H54 (cell line): ENCODE measurements at places on chromosomes 6 and 20.

DNA sequence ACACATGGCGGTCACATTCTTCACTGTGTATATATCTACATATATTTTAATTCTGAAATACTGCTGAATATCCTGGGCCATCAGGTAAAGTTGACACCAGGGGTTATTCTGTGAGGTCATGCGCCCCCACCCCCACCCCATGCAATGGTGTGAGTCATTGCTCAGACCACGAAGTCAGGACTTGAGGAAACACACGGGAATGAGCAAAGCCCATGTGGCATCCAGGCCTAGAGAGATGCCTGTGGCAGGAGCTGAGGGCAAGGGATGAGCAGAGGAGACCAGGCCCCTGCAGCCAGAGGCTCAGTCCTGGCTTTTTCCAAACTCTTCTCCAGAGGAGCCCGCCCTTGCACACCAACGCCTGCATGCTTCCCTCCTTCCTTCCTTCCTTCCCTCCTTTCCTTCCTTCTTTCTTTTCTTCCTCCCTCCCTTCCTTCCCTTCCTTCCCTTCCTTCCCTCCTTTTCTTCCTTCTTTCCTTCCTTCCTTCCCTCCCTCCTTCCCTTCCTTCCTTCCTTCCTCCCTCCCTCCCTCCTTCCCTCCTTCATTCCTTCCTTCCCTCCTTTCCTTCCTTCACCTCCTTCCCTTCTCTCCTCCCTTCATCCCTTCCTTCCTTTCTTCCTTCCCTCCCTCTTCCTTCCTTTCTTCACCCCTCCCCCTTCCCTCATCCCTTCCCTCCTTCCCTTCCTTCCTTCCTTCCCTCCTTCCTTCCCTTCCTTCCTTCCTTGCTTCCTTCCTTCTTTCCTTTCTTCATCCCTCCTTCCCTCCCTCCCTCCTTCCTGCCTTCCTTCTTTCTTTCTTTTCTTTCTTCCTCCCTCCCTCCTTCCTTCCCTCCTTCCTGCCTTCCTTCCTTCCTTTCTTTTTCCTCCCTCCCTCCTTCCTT is 72.0 kb upstream of the INSM1 start:
- DNase-seq, result no peak

DNA sequence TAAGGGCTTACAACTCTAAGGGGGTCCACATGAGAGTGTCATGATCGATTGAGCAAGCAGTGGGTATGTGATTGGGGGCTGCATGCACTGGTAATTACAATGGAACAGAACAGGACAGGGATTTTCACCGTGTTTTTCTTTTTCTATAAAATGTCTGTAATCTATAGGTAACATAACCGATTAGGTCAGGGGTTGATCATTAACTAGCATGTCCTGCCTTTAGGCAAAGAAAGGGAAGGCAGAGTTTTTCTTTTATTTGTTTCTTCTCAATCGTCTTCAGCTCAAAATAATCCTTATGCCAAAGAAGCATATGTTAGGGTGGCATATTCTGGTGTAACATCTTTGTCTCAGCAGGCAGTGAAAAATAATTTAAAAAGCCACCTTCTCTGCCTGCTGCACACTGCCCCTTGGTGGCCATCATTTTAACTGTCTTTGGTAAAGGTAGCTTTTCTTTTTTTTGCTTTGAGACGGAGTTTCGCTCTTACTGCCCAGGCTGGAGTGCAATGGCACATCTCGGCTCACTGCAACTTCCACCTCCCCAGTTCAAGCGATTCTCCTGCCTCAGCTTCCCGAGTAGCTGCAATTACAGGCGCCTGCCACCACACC is 9.7 kb upstream of the CEP43 start:
- DNase-seq, result no peak

DNA sequence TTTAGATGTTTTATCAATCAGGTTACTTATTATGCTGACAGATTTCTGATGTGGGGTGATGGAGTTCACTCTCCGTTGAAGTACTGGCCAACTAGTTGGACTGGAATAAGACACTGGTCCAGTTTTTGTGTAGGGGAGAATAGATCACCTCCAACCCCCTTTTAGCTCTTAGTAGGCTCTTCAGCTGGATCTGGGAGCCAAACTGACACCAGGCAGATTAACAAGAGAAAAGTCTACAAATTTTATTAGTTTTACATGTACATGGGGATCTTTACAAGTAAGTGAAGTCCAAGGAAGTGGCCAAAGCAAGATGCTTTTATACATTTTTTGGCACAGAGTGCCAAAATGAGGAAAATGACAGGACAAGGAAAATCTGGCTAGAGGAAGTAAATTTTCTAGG is 107.1 kb downstream of the UBE3D start:
- no peak for DNase-seq

GRCh38 chr20:34111702-34112599 is at the start of gene EIF2S2:
Gene EIF2S2, minus strand, starts transcription at chr20:34112243. Its CDS starts 133 bp downstream, at chr20:34112110.
- DNase-seq, result peak; percentile 95

DNA sequence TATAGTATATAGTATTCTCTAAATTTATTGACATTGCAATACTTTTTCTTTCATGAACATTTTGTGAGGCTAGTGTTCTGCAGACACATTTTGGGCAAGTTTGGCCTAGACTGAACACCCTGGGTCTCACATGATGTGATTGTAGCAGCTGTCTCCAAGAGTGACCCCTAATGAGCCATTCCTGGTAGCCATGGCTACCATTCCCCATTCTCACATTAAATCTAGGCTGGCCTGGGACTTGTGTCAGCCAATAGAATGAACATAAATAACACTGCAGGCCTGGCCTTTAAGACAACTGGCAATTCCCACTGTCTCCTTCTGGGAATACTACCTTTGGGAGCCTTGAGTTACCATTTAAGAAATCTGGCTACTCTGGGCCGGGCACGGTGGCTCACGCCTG is 38.0 kb upstream of the TASP1 start:
- no peak for DNase-seq

DNA sequence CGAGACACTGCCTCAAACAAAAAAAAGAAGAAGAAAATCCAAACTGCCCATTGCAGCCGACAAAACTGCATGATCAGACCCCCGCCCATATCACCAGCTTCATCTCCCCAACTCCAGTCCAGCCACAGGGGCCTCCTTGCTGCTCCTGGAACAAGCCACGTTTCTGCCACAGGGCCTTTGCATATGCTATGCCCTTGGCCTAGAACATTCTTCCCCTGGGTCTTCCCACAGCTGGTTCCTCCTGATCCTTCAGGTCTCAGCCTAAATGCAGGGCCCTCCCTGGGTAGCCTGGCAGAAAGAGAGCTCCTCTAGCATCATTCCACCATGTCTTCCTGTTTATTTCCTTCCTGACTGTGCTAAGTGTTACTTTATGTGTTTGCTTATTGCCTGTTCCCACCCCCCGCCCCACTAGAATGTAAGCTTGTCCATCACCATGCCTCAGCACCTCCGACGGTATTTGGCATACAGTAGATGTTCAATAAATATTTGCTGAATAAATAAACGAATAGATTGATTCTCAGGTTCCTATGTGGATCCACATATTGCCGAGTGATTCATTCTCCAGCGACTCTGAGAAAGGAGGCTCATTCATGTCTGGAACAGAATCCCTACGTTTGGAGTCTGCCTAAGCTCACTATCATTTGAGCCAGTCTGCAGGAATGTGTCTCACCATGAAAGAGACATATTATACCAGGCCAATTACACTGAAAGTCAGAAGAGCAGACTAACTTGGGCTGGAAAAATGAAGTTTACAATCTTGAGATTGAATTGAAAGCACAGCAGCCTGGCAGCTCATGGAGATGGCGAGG is 56.1 kb downstream of the NFATC2 start:
- DNase-seq, result no peak

DNA sequence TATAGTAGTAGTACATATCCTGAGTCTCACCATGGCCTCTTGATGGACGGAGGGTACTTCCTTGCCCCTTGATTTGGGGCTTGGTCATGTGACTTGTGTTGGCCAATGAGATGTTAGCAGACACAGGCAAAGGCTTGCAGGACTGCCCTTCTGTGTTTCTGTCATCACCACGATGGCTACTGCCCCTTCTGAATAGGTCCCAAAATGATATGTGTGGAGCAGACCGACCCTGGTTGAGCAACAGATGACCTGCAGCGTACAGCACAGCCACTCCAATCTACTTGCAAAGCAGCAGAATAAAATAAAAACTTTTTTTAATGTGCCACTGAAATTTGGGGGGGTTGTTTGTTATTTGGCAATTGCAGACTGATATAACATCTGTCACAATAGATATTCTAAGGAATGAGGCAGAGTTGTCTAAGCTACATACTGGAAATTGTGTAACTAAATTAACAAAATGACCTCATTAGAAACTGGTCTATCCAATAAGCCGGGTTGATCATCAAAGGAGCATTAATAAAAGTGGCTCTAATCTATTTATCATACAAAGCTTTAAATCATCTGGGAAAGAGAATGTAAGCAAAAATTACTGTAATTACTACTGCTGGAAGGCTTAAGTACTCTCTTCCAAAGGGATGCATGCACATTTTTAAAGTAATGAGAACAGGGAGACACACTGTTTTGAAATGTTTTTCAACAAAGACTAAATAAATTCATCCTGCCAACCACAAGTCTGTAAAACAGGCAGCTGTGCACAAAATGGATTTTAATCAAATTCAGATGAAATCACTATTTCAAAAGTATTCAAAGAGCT is 209.5 kb downstream of the KIF16B start:
- DNase-seq, result no peak

- DNase-seq, result no peak
Measured at GRCh38 chr20:58765780-58766179, 73.2 kb downstream of the NPEPL1 start.

DNA sequence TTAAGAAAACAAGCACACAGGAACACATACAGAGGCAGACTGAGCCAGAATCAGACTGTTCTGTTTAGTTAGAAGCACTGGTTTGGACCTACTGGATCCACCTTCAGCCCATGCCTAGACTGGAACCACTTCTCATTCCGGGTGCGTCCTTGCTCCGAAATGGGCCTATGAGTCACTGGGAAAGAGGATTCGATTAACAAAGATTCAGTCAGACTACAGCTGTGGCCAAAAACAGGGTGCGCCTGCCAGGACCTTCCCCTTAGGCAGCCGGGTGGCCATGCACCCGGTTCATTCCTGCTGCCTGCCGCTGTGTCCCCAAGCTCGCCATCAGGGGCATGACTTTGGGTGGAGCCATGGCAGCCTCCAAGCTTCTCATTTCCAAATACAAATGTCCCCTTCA is 14.5 kb upstream of the KCNK5 start:
- no peak for DNase-seq

GRCh38 chr6:41028561-41029412 is 10.2 kb downstream of the UNC5CL start:
- DNase-seq, result no peak

GRCh38 chr6:118102401-118102800 is 195.3 kb downstream of the SLC35F1 start:
- no peak for DNase-seq

- DNase-seq, result peak; percentile 91
Measured at GRCh38 chr20:62359491-62360121, 7.5 kb downstream of the LAMA5 start.

GRCh38 chr6:88165087-88165843 is 882 bp downstream of the CNR1 start:
- no peak for DNase-seq

GRCh38 chr6:140434761-140435160 is 1060.3 kb upstream of the CITED2 start:
- no peak for DNase-seq

GRCh38 chr20:13337090-13337784 is 116.2 kb downstream of the ISM1 start:
- no peak for DNase-seq

DNA sequence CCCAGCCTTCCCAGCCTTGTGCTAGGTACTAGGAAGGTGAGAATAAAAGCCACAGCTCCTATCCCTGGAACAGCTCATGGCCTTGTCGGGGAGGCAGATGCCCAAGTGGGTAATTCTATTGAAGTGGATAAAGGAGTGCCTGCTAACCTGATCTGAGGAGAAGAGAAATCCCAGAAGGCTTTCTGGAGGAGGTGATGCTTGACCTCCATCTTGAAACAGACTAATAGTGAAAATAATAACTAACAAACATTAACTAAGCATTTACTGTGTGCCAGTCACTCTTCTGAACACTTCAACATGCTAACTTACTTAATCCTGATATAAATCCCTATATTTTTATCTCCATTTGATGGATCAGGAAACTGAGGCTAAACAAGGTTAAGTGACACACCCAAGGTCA is 493.2 kb upstream of the CHD6 start:
- no peak for DNase-seq

DNA sequence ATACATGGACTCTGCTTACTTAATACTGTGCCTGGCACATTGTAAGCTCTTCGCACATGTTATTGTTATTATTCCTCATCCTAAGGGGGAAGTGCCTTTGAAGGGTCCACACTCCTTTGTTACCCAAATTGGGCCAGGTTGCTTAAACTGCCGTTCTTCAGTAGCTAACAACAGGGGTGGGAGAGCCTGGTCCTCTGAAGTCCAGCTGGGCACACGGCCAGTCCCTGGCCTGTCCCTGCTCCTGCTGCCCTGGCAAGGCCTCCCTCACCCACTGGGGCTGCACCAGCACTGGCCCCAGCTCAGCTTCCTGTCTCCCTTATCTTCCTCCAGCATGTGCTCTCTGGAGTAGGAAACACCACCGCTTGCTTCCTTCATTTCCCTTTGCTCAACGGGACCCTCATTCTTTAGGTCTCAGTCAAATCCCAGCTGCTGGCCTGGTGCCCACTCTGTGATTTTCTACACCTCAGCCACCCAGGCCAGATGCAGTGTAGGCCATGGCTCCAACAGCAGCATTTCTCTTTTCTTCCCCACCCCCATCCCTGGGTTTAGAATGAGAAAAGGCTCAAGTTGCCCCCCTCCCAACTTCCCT is 5.5 kb upstream of the PROCR start:
- no peak for DNase-seq

GRCh38 chr20:53831812-53832211 is 238.2 kb upstream of the ZNF217 start:
- no peak for DNase-seq

GRCh38 chr20:61901392-61902220 is 164.1 kb downstream of the TAF4 start:
- no peak for DNase-seq

GRCh38 chr6:134002821-134003220 is 49.6 kb downstream of the SLC2A12 start:
- no peak for DNase-seq
